ENCODE measurements at places on chromosomes 7 and 10.
A peak's percentile ranks its signal among the peaks of the same experiment; 100 is the strongest.

DNA sequence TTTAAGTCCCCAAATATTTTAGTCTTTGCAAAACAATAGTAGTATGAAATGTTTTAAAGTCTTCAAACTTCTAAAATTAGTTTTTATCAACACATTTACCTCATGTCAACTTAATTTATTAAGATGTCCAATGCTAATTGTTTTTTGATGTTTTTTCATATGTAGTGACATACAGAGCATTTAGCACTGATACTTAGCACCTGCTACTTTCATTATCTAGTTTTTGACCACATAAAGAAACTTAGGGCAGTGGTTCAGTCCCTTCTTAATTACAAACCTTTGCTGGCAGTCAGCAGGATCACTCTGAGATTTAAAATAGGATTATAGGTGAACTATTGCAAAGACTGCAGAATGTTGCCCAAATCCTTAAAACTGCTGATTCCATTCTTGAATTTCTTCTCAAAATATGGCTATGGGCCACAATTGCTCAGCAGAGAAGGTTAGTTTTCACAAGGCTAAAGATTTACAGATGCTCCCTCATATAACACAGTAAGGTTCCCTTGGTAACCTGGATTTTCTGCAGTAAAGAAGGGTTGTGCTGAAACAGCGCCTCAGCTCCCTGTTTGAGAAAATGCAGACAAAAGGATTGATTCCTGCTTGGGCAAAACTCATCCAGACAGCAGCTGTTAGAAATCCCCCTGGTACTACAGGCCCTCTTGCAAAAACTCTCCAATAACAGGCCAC lies 3.4 kb downstream of the GPR85 start:
- DNase-seq: no peak

- no peak for DNase-seq
Observed at GRCh38 chr7:157233677-157234076, 95.0 kb downstream of the UBE3C start.

GRCh38 chr10:18968159-18968558 lies 80.4 kb upstream of the MALRD1 start:
- no peak for DNase-seq

DNA sequence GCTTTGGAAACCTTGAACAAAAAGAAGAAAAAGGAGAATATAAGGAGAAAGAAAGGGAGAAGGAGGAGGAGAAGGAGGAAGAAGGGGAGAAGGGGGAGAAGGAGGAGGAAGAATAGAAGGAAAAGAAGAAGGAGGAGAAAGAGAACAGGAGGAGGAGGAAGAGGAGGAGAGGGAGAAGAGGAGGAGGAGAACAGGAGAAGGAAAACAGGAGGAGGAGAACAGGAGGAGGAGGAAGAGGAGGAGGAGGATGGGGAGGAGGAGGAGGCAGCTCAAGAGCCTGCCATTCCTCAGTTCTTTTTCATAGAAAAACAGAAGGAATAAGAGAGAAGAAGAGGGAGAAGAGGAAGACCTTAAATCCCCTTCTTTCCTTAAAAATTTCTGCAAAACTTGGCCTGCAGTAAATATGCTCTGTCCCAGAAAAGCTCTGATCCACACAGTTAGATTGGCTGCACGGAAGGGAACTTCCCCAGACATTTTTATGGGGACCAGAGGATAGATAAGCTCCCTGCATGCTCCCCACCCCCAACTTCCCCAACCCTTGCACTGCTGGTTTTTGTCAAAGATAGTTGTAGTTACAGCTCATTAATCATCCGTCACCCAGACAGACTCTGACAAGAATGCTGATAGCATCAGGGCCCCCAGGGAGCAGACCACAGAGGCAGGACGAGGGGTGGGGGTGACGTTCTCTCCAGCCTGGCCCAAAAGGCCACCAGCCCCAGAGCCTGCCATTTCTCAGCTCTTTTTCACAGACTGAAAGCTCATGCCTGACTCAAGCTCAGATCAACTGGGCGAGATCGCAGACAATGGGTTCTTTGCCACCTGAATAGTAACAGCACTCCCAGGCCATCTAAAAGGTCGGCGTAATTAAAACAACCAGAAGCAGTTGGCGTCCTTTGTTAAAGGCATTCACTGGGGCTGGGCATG lies 34.5 kb upstream of the LYZL1 start:
- DNase-seq: peak; percentile 95

GRCh38 chr7:47506382-47507339 lies 75.2 kb downstream of the TNS3 start:
- DNase-seq: no peak

- DNase-seq: no peak
Observed at GRCh38 chr7:65988084-65988483, 6.1 kb upstream of the GUSB start.

- DNase-seq: no peak
Observed at GRCh38 chr10:27578316-27578715, 74.2 kb downstream of the RAB18 start.

DNA sequence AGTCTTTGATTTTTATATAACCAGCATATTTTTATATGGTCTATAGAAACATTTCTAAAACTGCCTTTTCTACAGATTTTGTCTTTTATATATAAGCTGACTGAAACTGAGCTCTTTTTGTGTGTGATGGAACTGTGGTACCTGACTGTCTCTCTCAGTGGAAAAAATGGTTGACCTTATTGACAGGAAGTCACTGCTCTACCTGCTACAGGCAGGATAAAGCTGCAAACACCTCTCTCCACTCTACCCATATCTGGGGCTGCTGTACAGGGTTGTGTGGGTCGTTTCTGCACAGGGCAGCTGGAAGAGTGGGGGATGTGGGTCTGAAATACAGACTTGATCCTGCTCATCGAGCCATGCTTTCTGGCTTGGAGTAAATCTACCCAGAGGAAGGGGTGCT lies 48.5 kb downstream of the BBS9 start:
- DNase-seq: no peak

- DNase-seq: peak; percentile 64
Observed at GRCh38 chr7:74275401-74275881, 13.8 kb upstream of the CLIP2 start.

DNA sequence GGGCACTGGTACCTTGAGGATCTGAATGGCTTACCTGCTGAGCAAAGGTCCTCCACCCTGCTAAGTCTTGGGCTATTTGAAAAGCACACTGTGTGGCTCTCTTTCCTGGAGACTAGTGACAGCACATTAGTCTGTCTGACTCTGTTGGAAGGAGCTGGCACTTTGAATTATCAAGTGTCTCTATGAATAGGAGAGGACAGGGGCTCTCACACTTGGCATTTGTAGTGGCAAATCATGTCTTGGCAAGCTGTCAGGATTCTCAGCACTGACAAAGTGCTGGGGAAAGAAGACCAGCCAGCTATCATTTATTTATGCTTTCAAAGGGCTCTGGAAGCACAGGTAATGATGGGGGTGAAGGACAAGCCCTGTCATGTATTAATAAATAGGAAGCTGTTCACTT lies 62.8 kb downstream of the MTPN start:
- DNase-seq: no peak

GRCh38 chr10:60434418-60435046 lies 44.9 kb upstream of the ANK3 start:
- peak; percentile 42 for DNase-seq

- no peak for DNase-seq
Observed at GRCh38 chr10:22631185-22631584, 83.2 kb downstream of the PIP4K2A start.

- peak; percentile 8 for DNase-seq
Observed at GRCh38 chr10:90779548-90779947, 78.3 kb downstream of the HTR7 start.

- DNase-seq: no peak
Observed at GRCh38 chr10:97096261-97097083, 89.3 kb downstream of the SLIT1 start.

DNA sequence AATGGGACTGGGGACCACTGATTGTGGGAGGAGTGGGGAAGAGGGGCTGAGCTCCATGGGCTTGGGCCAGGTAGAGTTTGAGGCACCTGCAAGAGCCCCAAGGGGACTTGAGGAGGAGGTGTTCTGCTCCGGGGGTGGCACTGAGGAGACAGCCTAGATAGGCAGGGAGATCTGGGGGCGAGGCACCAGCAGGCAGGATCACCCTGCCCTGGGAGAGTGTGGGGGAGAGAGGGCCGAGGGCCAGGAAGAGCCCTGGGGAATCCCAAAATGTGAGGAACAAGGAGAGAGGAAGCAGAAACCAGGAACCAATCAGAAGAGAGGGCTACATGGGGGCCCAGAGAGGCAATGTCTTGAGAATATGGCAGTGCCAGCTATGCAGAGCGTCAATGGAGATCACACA lies 34.6 kb downstream of the LEP start:
- DNase-seq: no peak

GRCh38 chr10:62106929-62107519 lies 161.6 kb downstream of the RTKN2 start:
- DNase-seq: no peak

- no peak for DNase-seq
Observed at GRCh38 chr7:70312336-70312735, 714.1 kb downstream of the AUTS2 start.

- no peak for DNase-seq
Observed at GRCh38 chr7:135981958-135982646, 4.9 kb upstream of the MTPN start.

- DNase-seq: no peak
Observed at GRCh38 chr7:125347269-125347668, 417.6 kb upstream of the POT1 start.

- no peak for DNase-seq
Observed at GRCh38 chr10:58857251-58857805, 319.1 kb upstream of the PHYHIPL start.

- no peak for DNase-seq
Observed at GRCh38 chr7:150993511-150993910, 2.7 kb downstream of the NOS3 start.

DNA sequence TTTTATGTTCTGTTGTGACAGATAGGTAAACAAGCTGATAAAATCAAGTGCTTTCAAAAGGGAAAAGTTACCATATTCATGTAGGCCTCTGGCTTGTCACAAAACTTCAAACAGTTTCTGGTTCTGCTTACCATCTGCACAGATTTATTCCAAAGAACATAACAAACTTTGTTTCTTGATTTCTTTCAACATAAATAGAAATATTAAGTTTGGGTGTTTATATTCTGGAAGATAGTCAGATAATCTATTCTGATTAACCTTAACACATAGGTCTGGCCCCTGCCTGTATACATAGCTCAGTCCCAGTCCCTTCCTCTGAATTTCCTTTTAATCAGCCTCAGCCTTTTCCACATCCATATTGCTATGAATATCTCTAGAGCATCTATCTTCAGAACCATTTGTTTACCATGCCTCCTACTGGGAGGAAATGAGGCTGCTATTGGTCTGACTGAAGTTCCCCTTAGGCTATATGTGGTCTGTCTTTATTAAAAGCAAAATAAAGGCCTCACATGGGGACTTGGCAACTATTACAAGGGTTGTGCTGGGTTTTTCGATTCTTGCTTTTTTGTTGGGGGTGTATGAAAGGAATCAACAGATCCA lies 319.0 kb downstream of the HPSE2 start:
- DNase-seq: no peak

DNA sequence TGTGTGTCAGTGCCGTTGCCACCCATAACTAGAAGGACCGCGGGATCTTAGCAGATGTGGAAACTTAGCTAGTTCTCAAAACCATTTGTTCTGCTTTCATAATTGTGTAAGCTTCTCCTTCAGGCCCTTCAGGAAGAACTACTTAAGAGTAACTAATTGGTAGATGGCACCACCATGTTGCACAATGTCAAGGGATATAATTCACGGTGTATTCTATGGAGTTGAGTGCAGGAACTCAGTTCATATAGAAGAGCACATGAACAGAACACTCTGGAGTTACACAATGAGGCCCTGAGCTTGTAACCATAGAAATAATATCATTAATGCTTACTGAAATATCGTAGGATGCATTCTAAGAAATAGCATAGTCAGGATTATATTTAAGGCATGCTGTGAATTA lies 126.5 kb upstream of the GAD2 start:
- no peak for DNase-seq

DNA sequence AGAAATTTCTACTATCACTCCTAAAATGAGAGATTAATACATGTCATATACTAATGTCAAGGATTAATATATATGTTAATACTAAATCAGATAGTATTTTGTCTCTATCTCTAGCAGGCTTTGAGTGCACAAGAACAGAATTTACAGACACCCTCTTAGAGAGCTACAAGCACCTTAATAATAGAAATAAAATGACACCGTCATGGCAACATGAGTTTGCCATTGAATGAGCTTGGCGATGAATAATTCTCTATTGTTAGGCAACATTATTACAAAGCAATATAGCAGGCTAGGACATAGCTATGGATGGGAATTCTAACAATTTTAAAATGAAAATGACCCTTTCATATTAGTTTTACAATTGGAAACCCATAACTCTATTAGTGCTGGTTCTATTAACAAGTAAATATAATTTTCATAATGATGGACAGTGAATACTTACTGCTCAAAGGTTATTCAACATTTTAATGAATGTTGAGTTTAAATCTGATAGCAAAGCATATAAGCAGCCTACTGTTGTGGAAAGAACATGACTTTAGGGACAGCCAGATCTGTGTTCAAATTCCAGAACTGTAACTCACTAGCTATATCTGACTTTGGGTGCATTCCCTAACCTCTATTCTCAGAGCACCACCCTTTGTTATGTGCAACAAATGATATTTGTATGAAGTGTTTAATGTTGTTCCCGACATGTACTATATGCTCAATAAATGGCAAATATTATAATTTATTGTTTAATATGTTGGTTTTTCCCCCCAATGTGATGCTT lies 184.5 kb upstream of the DKK1 start:
- no peak for DNase-seq

DNA sequence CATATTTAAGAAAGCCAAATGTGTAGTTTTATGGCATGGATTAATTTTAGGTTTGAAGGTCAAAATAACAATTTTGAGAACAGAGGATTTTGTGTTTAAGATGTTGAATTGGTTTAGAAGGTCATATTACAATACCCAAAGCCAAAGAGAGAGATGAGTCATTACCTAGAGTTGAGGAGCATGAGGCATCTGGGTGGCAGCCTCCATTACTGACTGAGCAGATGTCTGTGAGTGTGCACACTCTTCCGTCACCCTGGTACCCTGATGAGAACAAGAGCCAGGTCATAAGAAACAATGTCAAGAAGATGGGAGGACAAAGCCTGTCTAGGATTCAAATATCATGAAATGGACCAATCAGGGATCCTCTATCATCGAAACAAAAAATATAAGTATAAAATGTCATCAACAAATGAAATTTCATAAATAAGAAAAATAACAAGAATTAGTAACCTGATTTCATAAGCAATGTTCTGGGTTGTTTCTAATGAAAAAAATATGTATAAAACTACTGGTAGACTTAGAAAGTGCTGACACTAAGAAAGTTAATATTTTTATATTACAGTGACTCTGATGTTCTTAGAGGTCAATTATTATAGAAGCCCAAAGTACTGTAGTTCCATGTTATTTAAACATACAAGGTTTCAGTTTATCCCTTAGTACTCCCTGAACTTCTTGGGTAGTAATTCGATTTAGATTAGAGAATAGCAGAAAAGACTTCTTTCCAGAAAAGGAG lies 20.0 kb downstream of the CUBN start:
- no peak for DNase-seq

DNA sequence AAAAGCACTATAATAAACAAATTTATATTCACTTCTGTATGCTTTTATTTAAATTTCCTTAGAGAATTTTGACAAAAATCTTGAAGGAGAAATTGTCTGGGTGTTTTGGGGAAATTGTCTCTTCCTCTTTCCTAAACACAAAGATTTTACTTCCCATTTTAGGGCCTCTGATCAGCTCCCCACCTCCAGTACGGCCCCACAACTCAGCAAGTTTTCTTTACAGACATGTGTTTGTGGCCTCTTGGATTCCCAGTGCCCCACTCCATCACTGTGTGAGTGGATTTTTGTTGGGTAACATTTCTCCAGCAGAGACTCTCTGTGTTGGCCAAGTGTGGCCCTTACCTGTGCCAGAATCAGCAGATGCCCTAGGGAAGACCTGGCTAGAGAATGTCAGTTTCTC lies 182.8 kb upstream of the CDC14C start:
- DNase-seq: no peak

Data from BE2C (cell line).